ENCODE measurements at places on chromosomes 5 and 9. TPM values are rescaled to one million over a fixed set of nuclear protein-coding genes. Genes with fewer than 3 reads are reported as not detected.

The SELENOP gene
- 17.3 TPM for total RNA-seq

The GDNF gene
- total RNA-seq: under 0.01 TPM

The TMEFF1 gene
- 0.13 TPM for total RNA-seq

The C5orf15 gene
- total RNA-seq: 20.8 TPM

The RBM22 gene
- total RNA-seq: 13.7 TPM

The HRH2 gene
- not detected for total RNA-seq

The DNM1 gene
- 0.77 TPM for total RNA-seq

Measured in bronchial epithelial cell (primary cell).